ENCODE measurements at places on chromosomes 1 and 21. TPM values are rescaled to one million over a fixed set of nuclear protein-coding genes. Genes with fewer than 3 reads are reported as not detected.

Gene KTI12
- 15.6 TPM for total RNA-seq

- no peak overlapping the region for H3K4me3 ChIP-seq
- no peak overlapping the region for H3K27ac ChIP-seq
- no peaks in the 10 kb centered on the region for H3K4me1 ChIP-seq
- H3K27me3 ChIP-seq, result no peaks in the 10 kb centered on the region
Measured at GRCh38 chr1:184771190-184771691, 16.6 kb upstream of the EDEM3 start.

DNA sequence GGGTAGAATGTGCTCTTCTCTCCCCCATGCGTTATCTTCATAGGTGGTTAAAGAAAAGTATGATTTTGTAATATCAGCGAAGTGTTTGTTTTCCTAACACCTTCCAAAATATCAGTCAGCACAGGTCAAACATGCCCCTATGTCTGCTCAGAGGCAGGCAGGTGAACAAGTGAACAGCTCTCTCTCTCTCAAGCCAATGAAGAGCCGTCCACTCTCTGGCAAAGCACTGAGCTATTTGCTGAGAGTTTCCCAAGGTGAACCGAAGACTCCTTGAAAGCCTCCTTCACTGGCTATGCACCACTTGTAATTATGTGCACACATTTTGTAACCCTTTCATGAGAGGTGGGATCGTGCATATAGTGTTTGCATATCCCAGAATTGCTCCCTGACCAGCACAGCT is 47.7 kb downstream of the ST6GALNAC3 start:
- H3K36me3 ChIP-seq, result no peaks in the 10 kb centered on the region
- no peak overlapping the region for H3K27ac ChIP-seq
- no peak overlapping the region for H3K4me3 ChIP-seq
- no peaks in the 10 kb centered on the region for H3K4me1 ChIP-seq
- no peaks in the 10 kb centered on the region for H3K27me3 ChIP-seq
- no peak for DNase-seq

DNA sequence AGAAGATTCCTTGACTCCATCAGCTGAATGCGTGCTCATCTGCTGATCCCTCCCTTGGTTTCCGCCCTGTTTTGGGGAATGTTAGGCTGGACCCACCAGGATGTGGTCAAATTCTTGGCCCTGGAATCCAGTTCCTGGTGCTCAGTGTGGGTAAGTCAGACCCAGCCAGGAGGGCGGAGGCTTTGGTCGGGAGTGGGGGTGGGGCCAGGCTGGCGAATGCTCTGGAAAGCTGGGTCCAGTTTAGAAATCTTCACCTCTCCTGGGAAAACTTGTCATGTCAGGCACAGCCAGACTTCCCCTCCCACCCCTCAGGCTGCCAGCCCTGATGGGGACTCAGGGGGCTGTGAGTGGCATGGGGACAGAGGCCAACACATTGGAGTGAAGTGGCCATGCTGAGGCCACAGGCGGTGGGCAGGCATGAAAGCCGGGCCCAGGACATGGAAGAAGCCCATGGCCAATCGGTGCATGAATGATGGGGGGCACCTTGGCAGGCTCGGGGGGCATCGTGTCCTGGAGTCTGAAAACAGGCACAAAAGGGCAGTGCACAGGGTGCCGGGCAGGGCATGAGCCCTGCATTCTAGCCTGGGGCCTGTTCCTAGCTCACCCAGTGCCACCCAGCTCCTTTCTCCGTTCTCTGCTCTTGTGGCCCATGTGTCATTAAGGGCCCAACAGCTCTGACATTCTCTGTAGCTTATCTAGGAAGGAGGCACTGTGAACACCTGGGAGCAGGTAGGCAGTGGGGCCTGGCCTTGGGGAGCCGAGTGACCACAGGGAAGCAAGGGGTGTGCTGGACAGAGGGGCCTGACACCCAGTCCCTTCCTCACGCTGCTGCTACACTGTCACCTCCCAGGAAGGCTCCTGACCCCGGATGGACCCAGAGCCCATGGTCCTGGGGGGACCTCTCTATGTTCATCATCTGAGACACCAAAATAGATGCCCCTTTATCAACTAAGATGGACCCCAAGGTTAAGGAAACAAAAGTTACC is 14.6 kb upstream of the PADI1 start:
- no peaks in the 10 kb centered on the region for H3K36me3 ChIP-seq
- H3K27me3 ChIP-seq, result no peaks in the 10 kb centered on the region
- no peak overlapping the region for H3K4me3 ChIP-seq
- H3K27ac ChIP-seq, result no peak overlapping the region

DNA sequence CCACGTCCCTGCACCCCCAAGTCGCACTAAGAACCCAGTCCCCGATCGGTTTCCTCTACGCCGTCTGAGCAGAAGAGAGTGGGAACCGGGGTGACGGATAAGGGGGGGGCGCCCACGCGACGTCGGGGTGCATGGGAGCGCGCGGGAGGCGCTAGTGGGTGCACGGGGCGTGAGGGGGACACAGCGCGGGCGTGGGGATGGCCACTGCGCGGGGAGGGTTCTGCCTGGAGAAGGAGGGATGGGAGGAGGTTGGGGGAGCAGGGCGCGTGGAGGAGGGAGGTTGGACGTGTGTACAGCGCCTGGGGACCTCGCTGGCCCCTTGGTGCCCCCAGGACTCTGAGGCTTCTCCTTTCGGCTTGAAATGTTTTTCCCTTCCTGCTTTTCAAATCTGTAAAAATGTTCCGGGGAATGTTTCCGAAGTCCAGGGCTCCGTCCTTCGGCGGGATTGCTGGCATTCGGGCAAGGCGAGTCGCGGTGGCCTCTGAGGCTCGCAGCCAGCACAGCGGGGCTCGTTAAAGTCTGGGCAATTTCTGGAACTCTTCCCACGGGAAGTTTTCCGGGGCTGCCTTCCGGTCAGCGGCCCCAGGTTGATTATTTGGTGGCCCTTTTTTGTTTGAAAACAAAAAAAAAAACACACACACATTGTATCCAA is 13.1 kb downstream of the RNF220 start:
- peaks cover 39% of the 10 kb centered on the region for H3K27me3 ChIP-seq
- H3K4me3 ChIP-seq, result no peak overlapping the region
- no peak for DNase-seq
- no peaks in the 10 kb centered on the region for H3K36me3 ChIP-seq
- H3K27ac ChIP-seq, result no peak overlapping the region
- peaks cover 5% of the 10 kb centered on the region for H3K4me1 ChIP-seq

DNA sequence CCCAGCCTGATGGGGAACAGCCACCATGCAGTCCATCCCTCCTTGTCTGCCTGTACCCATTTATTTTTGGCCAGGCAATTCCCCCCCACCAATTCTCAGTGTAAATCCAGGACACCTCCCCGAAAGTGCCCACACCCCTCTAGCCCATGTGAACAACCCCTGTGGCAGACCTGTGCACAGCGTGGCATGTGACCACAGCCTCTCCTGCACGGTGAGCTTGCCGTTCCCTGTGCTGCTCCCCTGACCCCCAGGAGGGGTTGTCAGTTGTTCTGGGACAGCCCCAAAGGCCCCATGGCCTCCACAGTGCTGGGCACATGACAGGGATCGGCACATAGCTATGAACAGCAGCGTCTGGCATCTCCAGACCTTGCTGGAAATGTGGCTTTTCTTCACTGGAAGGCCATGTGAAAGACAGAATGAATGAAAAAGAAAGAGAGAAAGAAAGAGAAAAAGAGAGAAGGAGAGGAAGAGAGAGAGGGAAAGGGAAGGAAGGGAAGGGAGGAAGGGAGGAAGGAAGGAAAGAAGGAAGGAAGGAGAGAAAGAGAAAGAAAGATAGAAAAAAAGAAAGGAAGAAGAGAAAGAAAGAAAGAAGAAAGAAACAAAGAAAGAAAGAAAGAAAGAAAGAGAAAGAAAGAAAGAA is 3.9 kb downstream of the CAPN9 start:
- no peaks in the 10 kb centered on the region for H3K27me3 ChIP-seq
- no peak overlapping the region for H3K27ac ChIP-seq
- no peaks in the 10 kb centered on the region for H3K36me3 ChIP-seq

Gene PGBD5
- not detected for total RNA-seq

GRCh38 chr1:230279583-230279945 is 146.6 kb downstream of the PGBD5 start:
- H3K4me3 ChIP-seq, result no peak overlapping the region
- H3K4me1 ChIP-seq, result peaks cover 8% of the 10 kb centered on the region
- no peak overlapping the region for H3K27ac ChIP-seq
- peaks cover 6% of the 10 kb centered on the region for H3K36me3 ChIP-seq
- no peak for DNase-seq

Gene KIAA1614
- total RNA-seq, result 0.61 TPM

GRCh38 chr1:4853904-4854303 is 199.5 kb downstream of the AJAP1 start:
- H3K27ac ChIP-seq, result no peak overlapping the region
- no peaks in the 10 kb centered on the region for H3K36me3 ChIP-seq
- no peak overlapping the region for H3K4me3 ChIP-seq
- no peak for DNase-seq

GRCh38 chr1:238119060-238119459 is 228.3 kb upstream of the ZP4 start:
- no peaks in the 10 kb centered on the region for H3K4me1 ChIP-seq
- no peaks in the 10 kb centered on the region for H3K36me3 ChIP-seq
- H3K27me3 ChIP-seq, result no peaks in the 10 kb centered on the region

GRCh38 chr1:216032284-216032683 is 391.0 kb downstream of the USH2A start:
- no peaks in the 10 kb centered on the region for H3K4me1 ChIP-seq
- no peak for DNase-seq
- no peak overlapping the region for H3K27ac ChIP-seq

DNA sequence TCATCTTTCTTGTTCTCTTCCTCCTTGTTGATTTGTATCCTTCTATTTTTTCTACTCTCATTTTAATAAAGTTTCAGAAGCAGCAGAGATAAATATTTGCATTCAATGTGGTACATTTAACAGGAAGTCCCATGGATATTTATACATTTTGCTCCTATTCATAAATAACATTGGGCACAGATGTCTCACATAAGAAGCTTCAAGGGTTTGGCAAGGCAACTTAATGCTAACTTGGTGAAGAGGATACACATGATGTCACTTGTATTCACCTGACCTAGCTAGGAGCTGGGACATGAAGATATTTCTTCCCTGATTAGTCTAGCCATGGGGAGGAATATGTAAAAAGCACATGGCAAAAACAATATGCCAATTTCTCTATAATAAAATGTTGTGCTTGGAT is 65.1 kb upstream of the DUSP10 start:
- peaks cover 11% of the 10 kb centered on the region for H3K4me1 ChIP-seq
- no peak for DNase-seq
- H3K27ac ChIP-seq, result no peak overlapping the region
- no peaks in the 10 kb centered on the region for H3K27me3 ChIP-seq

- no peak overlapping the region for H3K4me3 ChIP-seq
- no peak for DNase-seq
- H3K27ac ChIP-seq, result no peak overlapping the region
- no peaks in the 10 kb centered on the region for H3K27me3 ChIP-seq
- H3K36me3 ChIP-seq, result no peaks in the 10 kb centered on the region
- no peaks in the 10 kb centered on the region for H3K4me1 ChIP-seq
Measured at GRCh38 chr1:53448241-53448841, 10.9 kb upstream of the DMRTB1 start.

DNA sequence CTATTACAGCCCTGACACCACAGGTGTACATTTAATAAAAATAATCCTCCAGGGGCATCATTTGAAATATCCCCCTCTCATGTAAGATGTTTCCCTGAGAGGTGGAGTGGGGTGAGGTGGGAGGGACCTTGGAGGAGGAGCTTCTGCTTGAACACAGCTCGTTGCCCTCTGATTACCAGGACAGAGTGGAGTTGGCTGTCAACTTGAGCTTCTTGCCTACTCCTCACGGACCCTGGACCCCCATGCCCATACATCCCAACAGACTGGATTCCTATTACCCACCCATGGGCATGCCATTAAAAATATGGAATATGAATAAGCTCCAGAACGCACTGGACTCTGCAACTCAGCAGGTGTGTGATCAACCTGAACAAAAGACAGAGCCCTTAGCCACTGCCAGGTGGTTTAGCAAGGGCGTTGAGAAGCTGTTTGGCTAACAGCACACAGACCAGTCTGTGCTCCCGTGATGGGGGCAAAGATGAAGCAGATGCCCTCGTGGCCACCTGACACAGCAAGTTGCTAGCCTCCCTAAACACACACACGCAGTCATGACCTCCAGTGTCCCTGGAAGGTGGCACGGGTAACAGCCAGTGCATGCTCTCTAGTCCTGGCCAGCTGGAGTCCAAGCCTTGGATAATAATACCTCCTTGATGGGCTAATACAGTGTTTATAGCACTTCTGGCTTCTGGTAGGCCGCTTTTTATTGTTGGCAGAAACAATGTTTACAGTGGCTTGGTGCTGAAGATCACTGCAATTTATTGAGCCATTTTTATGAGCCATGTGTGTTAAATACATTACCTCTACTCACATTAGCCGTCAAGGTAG is 155.0 kb downstream of the TOMM20 start:
- H3K27me3 ChIP-seq, result no peaks in the 10 kb centered on the region
- no peak overlapping the region for H3K4me3 ChIP-seq
- peaks cover 76% of the 10 kb centered on the region for H3K4me1 ChIP-seq

DNA sequence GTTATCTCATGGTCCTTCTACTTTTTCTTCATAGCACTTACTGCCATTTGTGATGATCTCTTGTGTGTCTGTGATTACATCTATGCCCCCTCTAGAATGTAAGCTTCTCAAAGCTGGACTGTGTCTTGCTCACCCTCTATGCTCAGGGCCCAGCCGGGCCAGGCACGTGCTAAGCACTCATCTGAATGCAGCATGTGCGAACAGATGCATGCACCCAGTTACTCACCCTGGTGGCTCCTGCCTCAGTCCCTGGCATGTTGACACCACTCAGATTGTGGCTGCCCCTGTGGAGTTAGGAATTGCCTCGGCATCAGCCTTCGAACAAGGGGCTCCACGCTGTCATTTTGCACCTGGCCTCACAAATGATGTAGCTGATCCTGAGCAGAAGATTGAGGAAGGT is 19.6 kb upstream of the PABPC4 start:
- no peaks in the 10 kb centered on the region for H3K27me3 ChIP-seq
- H3K36me3 ChIP-seq, result no peaks in the 10 kb centered on the region
- H3K27ac ChIP-seq, result no peak overlapping the region
- H3K4me1 ChIP-seq, result no peaks in the 10 kb centered on the region
- H3K4me3 ChIP-seq, result no peak overlapping the region

DNA sequence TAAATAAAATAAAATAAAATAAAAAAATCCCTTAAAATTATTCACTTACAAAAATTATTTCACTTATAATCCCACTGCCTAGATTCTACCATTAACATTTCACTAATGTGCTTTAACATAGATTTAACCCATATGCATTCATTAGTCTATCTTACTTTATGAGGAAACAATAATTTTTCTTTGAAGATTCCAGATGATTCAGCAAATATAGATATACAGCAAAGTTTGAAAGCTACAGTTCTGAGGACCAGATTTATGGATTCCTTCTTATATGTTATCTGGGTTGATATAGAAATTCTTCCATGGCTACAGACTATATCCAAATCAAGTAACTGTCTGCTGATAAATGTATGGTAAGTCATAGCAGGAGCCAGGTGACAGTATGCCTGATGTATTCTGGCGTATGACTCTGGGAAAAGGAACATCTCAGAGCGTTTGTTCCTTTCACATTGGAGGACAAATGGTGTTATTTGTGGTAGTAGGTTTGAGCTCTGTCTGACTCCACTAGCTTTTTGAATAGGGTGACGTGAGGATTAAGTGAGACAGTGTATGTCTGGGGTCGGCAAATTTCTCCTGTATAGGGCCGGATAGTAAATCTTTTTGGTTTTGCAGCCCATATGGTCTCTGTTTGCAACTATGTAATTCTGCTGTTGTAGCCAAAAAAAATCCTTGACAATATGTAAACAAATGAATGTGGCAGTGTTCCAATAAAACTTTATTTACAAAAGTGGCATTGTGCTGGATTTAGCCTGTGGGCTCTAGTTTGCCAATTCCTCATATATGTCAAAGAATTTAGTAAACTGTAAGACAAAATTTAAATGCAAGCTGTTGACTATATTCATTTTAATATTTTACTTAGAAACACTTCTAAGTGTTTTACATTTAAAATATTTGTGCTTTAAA is 9.3 kb downstream of the MAP3K21 start:
- H3K27me3 ChIP-seq, result no peaks in the 10 kb centered on the region
- no peaks in the 10 kb centered on the region for H3K4me1 ChIP-seq
- no peak overlapping the region for H3K4me3 ChIP-seq
- no peak overlapping the region for H3K27ac ChIP-seq

All from CD4-positive, alpha-beta memory T cell (primary cell).